Activated naive CD8-positive, alpha-beta T cell treated with anti-CD3 and anti-CD28 coated beads for 36 hours (primary cell): ENCODE measurements at places on chromosomes 13 and 19.

DNA sequence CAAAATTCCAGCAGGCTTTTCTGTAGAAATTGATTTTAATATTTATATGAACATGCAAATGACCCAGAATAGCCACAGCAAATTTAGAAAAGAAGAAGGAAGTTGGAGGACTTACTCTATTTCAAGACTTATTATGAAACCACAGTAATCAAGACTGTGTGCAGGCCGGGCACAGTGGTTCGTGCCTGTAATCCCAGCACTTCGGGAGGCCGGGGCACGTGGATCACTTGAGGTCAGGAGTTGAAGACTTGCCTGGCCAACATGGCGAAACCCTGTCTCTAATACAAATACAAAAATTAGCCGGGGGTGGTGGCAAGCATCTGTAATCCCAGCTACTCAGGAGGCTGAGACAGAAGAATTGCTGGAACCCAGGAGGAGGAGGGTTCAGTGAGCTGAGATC, 6.0 kb upstream of the FFAR2 start:
- no peak for DNase-seq

- DNase-seq, result no peak
These were observed 234.3 kb upstream of the STARD13 start for GRCh38 chr13:33519561-33520467.

DNA sequence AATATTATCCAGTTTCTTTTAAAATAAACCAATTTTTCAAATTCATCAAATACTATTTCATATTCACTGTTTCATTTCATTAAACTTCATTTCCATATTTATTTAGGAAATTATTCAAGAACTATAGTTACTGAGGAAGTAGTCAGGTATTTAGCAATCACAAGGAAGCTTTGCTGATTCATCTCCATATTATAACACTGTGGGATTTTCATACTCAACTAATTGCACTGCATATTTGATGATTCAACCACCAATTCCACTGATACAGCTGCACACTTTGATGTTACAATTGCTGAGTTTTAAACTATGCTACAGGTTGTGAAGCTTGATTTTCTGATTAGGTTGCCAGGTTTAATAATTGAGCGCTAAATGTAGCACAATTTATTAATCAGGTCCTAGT, 556.8 kb upstream of the SLITRK1 start:
- DNase-seq, result no peak

GRCh38 chr19:49573425-49573824, 6.9 kb downstream of the NOSIP start:
- no peak for DNase-seq

- no peak for DNase-seq
These were observed 69.5 kb downstream of the LATS2 start for GRCh38 chr13:20991741-20992520.
